ENCODE measurements at places on chromosomes 11 and 22.
A peak's percentile ranks its signal among the peaks of the same experiment; 100 is the strongest.

DNA sequence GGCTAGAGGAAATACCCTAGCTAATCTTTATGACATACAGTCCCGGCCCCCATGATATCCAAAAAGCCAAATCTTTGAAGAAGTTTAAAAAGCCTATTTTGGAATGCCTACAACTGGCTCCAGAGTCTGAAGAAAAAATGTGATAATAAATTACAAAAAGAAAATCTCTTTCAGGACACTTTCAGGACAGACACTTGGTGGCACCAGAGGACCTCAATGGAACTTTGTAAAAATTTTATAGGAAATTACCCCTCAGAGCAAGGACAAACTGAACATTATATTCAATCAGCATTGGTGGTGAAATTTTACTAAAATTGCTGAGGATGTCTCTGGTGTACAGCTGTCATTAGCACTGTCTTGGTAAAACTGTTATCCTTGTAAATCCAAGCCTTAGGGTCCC is 81.0 kb downstream of the CCDC73 start:
- peak; percentile 32 for DNase-seq

DNA sequence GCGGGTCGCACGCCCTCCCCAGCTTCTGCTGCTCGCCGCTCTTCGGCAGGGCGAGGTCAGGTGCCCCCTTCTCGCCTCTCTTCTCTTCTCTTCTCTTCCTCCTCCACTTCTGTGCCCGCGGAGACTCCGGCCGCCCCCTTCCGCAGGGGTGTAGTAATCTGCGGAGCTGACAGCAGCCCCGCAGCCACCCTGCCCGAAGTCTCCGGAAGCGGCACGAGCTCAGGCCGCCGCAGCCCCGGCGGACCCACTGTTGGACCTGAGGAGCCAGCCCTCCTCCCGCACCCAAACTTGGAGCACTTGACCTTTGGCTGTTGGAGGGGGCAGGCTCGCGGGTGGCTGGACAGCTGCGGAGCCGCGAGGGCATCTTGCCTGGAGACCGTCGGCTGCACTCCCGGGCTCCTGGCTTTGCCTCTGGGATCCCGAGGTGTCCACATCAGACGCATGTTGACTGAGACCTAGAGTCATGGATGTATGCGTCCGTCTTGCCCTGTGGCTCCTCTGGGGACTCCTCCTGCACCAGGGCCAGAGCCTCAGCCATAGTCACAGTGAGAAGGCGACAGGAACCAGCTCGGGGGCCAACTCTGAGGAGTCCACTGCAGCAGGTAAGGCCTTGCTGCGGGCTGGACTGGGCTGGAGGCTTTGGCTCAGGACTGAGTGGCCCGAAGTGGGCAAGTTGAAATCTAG is 486 bp downstream of the STIM1 start:
- no peak for DNase-seq

- peak; percentile 89 for DNase-seq
Observed at GRCh38 chr11:111612224-111612623, 10.0 kb downstream of the SIK2 start.

GRCh38 chr11:88631497-88631896 is 294.0 kb upstream of the CTSC start:
- no peak for DNase-seq

- no peak for DNase-seq
Observed at GRCh38 chr22:49134076-49134475, 693.6 kb downstream of the BRD1 start.

DNA sequence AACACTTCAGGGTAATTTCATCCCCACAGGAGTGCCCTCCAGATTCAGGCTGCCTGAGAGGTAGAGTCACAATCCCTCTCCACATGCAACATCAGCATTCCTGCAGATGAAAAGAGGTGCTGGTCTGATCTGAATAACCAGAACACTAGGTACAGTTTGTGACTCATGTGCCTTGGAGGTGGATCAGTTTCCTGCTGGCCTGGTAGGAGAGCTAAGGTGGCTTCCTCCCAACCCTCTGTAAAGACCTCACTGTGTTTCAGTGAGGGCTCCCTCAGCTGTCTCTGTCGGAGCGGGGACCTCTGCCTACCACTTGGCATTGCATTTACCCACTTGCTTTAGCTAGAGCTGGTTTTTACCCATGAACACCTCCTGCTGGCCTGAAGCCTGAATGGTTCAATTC is 7.6 kb downstream of the OR9G1 start:
- DNase-seq = no peak

- DNase-seq = no peak
Observed at GRCh38 chr11:46675949-46676348, 24.5 kb downstream of the ARHGAP1 start.

GRCh38 chr22:48872271-48873190 is 955.1 kb downstream of the BRD1 start:
- no peak for DNase-seq

DNA sequence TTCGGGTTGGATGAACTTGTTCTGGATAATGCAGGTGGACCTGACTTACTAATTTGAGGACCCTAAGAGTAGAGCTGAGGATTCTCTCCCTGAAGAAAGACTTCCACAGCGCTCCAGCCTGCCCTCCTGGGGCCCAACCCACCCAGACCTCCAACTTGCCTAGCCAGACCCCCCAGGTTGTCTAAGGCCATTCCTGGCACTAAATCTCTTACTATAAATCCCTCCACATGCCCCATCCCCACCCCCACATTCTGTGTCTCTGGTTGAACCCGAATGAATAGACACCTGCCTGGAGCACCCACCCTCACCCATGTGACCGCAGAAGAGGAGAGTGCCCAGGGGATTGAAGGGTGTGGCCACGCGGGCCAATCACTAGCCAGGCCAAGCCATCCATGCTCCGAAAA is 1480.0 kb downstream of the TBC1D22A start:
- no peak for DNase-seq

DNA sequence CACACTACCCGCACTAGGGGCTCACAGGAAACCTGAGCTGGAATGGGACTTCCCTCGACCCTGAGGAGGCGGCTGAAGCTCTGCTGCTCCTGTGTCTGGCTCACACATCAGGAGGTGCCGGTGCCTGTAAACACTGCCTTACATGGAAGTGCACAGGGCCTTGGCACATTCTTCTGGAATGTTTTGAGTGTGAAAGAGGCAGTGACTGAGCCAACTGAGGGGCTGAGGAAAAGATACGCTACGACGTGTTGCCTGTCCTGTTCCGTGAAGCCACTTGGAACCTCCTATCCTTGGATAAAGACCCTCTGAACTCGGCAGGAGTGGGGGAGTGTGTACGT is 10.5 kb downstream of the TXN2 start:
- DNase-seq = peak; percentile 31

GRCh38 chr11:3091846-3092602 is 34.8 kb upstream of the CARS1 start:
- peak; percentile 62 for DNase-seq

- peak; percentile 71 for DNase-seq
Observed at GRCh38 chr11:66996609-66997273, 21.6 kb downstream of the C11orf86 start.

DNA sequence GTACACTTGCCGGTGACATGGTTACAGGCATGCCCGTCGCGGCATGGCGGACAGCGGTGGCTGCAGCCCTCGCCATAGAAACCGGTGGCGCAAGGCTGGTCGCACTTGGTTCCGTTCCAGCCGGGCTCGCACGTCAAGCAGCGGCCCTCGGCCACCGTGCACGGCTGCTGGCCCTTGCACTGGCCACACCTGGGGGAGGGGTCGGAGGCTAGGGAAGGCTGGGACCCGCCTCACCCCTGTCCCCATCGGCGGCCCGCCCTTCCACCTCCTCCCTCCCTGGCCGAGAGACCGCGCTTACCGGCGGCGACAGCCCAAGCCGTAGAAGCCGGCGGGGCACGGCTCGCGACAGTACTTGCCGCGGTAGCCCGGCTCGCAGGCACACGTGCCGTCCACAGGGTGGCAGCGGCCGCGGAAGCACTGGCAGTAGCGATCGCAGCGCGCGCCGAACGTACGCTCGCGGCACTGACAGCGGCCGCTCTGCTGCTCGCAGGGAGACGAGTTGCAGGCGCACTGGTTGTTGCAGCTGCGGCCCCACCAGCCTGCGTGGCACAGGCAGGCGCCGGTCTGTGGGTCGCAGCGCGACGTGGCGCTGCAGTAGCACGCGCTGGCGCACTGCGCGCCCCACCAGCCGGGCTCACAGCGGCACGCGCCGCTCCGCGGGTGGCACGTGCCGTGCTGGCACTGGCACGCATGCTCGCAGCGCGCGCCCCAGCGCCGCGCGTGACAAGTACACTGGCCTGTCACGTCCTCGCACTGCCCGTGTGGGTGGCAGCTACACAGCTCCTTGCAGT is 6.7 kb downstream of the SCARF2 start:
- no peak for DNase-seq

- no peak for DNase-seq
Observed at GRCh38 chr22:40212121-40212520, 34.4 kb downstream of the TNRC6B start.

- no peak for DNase-seq
Observed at GRCh38 chr11:114106986-114107385, 47.5 kb downstream of the ZBTB16 start.

GRCh38 chr11:117121176-117121575 is 22.9 kb upstream of the PAFAH1B2 start:
- no peak for DNase-seq

DNA sequence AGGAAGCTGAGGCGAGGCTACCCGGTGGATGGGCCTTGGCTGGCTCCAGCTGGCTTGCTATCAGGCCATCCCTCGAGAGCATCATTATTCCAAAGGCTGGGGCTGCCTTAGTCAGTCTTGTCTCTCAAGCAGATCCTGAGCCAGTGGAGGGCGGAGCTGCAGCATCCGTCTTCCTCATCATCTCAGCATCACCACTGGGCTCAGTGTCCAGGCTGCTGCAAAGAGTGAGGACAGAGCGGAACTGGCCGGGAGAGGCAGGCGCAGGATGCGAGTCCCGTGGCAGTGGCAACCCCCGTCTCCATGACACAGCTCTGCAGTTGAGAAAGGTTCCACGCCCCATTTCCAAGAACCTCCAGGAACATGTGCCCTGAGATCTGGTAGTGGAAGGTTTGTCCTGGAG is 4.4 kb downstream of the TP53I11 start:
- no peak for DNase-seq

GRCh38 chr22:39283322-39284141 is 35.9 kb downstream of the RPL3 start:
- peak; percentile 38 for DNase-seq

GRCh38 chr11:29333993-29334775 is 682.6 kb downstream of the KCNA4 start:
- DNase-seq = peak; percentile 80

DNA sequence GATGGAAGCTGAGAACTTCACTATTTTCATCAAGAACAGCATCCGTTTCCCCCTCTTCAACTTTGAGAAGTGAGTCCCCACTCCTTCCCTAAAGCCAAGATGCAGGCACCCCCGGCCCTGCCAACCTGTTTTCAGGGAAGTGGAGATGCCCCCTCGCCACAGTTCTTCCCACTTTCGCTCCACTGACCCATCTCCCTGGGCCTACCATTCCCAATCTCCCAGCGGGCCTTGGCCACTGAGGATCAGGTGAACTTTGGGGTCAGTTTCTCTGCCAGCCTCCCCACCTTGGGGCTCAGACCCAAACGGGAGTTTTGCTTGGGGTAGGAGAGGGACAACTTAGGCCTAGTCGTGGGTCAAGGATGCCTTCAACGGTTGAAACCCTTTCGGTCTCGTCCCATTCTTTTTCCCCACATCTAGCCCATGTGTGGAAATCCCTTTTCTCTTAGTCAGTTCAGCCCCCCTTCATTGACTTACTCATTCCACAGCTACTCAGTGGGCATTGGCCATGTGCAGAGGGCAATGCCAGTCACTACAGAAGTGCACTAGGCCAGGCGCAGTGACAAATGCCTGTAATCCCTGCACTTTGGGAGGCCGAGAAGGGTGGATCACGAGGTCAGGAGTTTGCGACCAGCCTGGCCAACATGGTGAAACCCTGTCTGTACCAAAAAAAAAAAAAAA is 10.6 kb downstream of the P2RX3 start:
- no peak for DNase-seq

DNA sequence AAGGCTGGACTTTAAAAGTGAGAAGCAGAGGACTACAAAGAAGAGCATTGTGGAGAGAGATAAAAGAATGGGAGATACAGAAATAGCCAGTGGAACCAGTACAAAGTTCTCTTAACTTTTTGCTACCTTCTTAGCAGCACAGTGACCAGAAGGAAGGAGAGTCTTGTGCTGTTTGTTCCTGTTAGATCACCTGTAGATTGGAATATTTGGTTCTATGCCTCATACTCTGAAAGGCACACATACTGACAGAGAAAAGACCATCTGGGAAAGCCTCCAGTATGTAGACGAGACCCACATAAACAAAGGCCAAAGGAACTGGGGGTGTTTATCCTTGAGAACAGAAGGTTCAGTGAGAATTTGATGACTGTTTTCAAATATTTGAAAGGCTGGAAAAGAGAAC is 18.7 kb downstream of the RNF141 start:
- DNase-seq = no peak

Data from fibroblast of pulmonary artery (primary cell).